ENCODE measurements at places on chromosomes 4 and X. TPM values are rescaled to one million over a fixed set of nuclear protein-coding genes. Genes with fewer than 3 reads are reported as not detected.

GRCh38 chr4:150178161-150178560 lies 99.9 kb downstream of the DCLK2 start:
- DNase-seq = no peak

GRCh38 chr4:77349796-77350195 lies 192.8 kb downstream of the CCNG2 start:
- DNase-seq = no peak

DNA sequence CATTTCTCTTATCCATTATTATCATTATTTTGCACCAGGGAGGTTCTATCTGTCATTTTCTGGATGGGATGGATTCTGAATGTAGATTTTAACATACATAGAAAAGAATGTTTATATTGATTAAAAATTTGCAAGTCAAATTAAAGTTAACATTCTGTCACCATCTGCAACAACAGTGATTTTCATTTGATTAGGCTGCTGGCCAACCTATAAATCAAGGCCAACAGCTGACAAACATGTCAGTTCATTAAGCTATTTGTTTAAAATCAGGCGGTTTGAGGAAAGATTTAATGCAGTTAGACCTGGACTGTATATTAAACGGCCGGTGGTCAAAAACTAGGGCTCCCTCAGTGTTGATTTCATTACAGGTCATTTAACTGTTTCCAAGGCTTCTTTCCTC lies 109.5 kb upstream of the CBR4 start:
- DNase-seq = no peak

DNA sequence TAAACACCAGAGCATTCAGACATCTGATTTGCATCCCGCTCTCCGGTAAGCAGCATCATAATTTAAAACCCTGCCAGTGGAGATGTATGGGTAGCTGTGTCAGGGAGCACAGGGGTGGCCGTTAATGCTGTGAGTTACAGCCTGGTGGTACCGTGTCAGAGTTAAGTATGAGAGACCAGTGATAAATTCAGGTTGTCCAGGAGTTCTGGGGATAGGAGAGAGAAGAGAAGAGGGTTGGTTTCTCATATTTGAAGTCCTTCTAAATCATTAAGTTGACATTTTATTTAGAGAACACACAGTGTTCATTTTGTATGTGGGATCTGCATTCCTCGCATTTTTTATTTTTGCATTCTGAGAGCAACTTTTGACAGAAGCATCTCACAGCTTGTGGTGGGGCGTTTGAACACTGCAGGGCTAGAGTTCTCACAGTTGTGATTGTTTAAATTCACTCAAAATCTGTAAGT lies 157.6 kb downstream of the DCLK2 start:
- DNase-seq = no peak

- peak; percentile 0 for DNase-seq
Measured at GRCh38 chr4:75514949-75515612, 808 bp downstream of the THAP6 start.

DNA sequence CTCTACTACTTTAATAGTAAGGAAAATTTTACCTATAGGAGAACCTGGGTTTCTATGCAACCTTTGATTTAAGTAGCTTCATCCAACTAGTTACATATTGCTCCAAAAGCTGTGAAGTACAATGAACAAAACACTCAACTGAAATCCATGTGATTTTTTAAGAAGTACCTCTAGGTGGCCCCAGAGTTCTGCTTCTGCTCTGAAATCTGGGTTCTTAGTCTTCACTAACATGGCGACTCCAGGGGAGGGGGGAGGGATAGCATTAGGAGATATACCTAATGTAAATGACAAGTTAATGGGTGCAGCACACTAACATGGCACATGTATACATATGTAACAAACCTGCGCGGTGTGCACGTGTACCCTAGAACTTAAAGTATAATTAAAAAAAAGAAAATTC lies 73.4 kb upstream of the MAGEB2 start:
- peak; percentile 4 for DNase-seq

DNA sequence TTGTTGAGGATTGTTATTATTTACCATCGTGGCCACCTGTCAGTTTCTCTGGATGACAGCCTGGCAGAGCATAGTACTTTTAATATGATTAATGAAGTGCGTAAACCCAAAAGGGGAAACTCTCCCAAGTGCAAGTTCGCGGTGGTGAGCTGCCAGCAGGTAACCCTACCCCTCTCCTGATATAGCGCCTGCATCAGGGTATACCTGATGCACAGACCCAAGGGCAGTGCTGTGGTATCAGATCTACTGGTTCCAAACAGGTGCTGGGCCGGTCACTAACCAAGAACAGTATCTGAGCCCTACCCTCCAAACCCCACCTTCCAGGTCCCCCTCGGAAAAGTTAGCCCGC lies 1.6 kb downstream of the RNF150 start:
- no peak for DNase-seq

DNA sequence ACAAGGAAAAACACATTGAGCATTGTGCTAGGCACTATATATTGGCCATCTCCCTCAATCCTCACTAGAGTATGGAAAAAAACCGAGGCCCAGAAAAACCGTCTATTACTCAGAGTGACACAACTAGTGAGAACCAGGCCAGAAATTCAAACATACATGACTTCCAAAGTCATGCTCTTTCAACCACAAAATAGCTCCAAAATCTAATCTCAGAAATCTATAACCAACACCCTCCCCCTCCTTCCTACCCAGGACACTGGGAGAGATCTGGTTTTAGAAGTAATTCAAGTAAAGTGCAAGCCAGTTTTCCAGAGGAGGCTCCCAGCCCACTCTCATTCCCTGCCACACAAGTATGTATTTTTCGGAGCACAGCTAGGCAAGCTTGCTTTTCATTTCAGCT lies 7.6 kb downstream of the HS3ST1 start:
- DNase-seq = no peak

GRCh38 chrX:34381241-34381640 lies 249.1 kb upstream of the FAM47A start:
- no peak for DNase-seq

DNA sequence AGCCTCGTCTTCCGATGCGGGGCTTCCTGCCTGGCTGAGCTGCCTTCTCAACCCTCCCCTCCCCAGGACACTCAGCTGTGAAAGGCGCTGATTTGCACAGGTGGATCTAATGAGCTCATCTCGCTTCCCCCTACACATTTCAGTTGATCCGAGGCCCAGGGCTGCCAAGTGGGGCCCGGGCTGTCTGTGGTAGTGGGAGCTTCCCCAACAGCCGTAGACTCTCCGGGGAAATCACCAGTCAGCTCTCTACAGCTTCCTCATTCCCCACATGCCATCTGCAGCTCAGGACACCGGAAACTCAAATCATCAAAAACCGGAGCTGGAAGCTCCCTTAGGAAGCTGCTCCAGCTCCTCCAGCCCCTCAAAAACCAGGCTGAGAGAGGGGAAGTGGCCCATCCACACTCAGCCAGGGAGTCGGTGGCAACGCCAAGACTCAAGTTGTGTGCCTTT lies 56.2 kb downstream of the SMIM20 start:
- peak; percentile 35 for DNase-seq

DNA sequence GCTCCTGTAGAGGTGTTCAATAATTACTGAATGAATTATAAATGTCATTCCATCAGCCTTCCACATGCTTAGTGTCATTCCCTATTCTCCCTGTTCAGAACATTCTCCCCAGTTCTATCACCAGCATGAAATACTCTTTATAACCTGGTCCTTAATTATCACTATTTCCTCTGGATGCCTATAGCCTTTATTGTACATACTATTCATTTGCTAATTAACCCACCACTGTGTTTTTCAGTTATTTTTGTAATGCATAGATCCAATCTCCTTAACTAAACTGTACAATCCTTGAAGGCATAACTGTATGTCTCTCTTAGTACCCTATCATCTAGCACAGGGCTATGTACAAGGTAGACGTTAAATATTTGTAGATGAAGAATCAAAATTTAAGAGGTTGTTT lies 1.2 kb downstream of the ABCB7 start:
- DNase-seq = no peak

DNA sequence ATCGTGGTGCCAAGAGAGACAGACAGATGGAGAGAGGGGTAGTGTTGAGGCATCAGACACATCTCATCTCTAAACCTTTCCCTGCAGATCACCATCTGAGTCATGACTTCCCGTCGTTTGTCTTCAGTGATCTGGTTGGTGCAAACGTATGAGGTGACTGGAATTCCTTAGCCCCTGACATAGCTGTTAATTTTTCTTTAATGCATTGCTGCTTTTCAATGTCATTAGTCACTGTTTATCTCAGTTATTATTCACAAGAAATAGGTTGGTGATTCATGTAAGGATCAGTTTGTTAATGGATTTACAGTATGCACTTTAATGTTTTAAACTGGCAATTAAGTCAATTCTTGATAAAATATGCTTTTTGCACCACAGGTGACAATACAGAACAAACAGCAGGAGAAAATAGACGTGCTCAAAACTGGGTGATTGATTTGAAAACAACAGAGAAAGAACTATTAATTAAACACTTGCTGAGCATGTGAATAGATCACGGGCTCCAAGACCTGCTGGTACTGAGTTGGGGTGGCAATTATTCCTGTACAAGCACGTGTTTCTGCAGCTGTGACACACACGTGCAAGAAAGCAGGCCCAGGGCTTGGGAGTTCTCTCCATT lies 1.3 kb upstream of the TMEM154 start:
- DNase-seq = peak; percentile 67

GRCh38 chrX:132414404-132414803 lies 74.4 kb downstream of the MBNL3 start:
- no peak for DNase-seq

DNA sequence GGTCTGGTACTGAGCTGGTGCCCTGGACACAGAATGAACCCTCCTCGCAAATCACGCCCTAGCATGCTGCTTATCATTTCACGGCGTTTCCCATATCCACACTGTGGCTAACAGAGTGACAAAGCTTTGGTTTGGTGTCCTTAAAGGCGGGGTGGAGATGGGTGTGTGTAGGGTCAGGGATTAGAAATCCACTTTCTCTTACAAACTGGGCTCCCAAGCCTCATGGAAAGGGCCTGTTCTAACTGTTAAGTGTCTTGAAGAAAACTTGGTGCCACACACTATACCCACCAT lies 735 bp upstream of the CHRDL1 start:
- no peak for DNase-seq

DNA sequence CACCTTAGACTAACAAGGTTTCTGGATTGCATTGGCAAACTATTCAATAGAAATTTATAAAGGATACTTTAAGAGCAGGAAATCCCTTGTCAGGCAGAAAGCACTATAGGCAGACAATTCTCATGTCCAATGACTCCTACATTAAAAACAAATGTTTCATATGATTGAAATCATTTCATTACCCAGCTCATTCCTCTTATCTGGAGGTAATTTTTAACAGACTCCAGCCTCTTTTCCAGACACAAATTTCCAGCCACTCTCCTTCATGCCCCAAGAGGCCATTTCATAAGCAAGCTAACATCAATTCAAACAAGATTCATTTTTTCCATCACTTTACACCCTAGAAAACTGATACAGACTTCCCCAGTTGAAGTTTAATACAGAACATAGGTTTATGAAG lies 495.1 kb upstream of the FRG1 start:
- DNase-seq = no peak

GRCh38 chr4:152189451-152190179 lies 346.3 kb downstream of the FBXW7 start:
- DNase-seq = no peak

DNA sequence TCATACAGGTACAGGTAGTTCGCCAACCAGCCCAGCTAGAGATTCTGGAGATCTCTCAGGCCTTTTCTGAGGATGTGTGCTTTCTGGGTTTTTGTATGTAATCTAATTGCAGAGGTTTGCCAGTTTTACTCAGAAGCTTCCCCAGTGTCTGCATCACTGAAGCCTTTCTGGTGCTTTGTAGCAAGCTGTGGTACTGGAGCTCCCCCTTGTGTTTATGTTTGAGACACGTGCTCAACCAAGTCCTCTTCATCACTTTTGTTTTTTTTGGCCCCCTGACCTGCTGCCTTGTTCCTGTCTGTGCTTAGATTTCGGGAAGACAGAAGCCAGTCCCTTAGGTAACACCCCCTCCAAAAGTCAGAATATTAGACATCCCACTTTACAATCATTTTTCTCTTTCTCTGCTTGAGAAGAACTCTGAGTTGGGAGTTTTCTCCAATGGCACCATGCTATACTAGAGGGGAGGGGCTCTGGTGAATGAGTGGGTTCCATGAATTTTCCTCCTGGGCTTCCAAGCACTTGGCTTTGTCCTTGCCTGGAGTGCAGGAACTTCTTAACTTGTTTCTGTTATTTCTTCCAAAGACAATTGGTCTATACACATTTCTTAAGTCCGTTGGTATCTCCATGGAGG lies 128.4 kb upstream of the TBC1D9 start:
- DNase-seq = peak; percentile 50

KLKB1 gene
- not detected for total RNA-seq

RHOH gene
- not detected for total RNA-seq

MAGED4B gene
- total RNA-seq = 3.5 TPM

MAGEA9B gene
- total RNA-seq = not detected

GAGE12F gene
- total RNA-seq = 2.2 TPM

All from Daoy (cell line).